ENCODE measurements at places on chromosomes 5 and 9. TPM values are rescaled to one million over a fixed set of nuclear protein-coding genes. Genes with fewer than 3 reads are reported as not detected.

Gene SEMA4D
- 4.3 TPM for total RNA-seq

Gene TCF7
- total RNA-seq: 10.2 TPM

Gene SLC36A3
- total RNA-seq: not detected

Gene RAI14
- total RNA-seq: 54.2 TPM

Gene ANKRD20A1
- 1.5 TPM for total RNA-seq

Gene LECT2
- total RNA-seq: not detected

Gene FOXD4L4
- 0.13 TPM for total RNA-seq

Gene CDH12
- not detected for total RNA-seq

Gene CNOT6
- 18.0 TPM for total RNA-seq

Gene IRX2
- total RNA-seq: 1.4 TPM

Gene KCNIP1
- not detected for total RNA-seq

Gene LHX3
- 0.08 TPM for total RNA-seq

Gene STKLD1
- total RNA-seq: 0.64 TPM

Gene UAP1L1
- 11.9 TPM for total RNA-seq

Gene TRPM6
- total RNA-seq: 1.7 TPM

Gene ARID3C
- total RNA-seq: 0.17 TPM

Gene ADCY2
- total RNA-seq: not detected

Gene NOXA1
- total RNA-seq: 1.6 TPM

Gene HABP4
- total RNA-seq: 15.8 TPM

Gene SLC6A18
- not detected for total RNA-seq

Gene MYMK
- total RNA-seq: not detected

Gene STPG3
- not detected for total RNA-seq

Gene FGF18
- 3.2 TPM for total RNA-seq

Gene PCDH12
- not detected for total RNA-seq

Gene CTXN3
- total RNA-seq: not detected

Gene CDK7
- total RNA-seq: 54.3 TPM

Gene IFNA13
- not detected for total RNA-seq

Gene F2RL2
- total RNA-seq: 3.6 TPM

Gene FBP2
- total RNA-seq: not detected

Gene CCL27
- total RNA-seq: 0.33 TPM

Gene FREM1
- not detected for total RNA-seq

Gene ZNF300
- total RNA-seq: 1.9 TPM

Gene GPR150
- 0.07 TPM for total RNA-seq

Gene LURAP1L
- 28.3 TPM for total RNA-seq

Gene ENTPD2
- total RNA-seq: 4.7 TPM

Gene SLC25A48
- 0.11 TPM for total RNA-seq

Gene PDZD2
- total RNA-seq: 0.42 TPM

Gene FAM78A
- total RNA-seq: 0.28 TPM

Gene PTPN3
- total RNA-seq: 17.5 TPM

Data from A549 treated with AZD2906 at 1 μM for 4 hours (cell line).